ENCODE measurements at places on chromosomes 3 and 15. TPM values are rescaled to one million over a fixed set of nuclear protein-coding genes. Genes with fewer than 3 reads are reported as not detected.

Gene PPIP5K1
- total RNA-seq: 40.8 TPM

GRCh38 chr3:135860761-135861160 is 104.8 kb upstream of the PPP2R3A start:
- no peak overlapping the region for H3K4me3 ChIP-seq
- no peaks in the 10 kb centered on the region for H3K4me1 ChIP-seq
- H3K36me3 ChIP-seq: no peaks in the 10 kb centered on the region
- peaks cover 2% of the 10 kb centered on the region for H3K27me3 ChIP-seq
- DNase-seq: peak; percentile 78

GRCh38 chr3:18424213-18424728 is 868 bp downstream of the SATB1 start:
- H3K4me1 ChIP-seq: peaks cover 2% of the 10 kb centered on the region
- H3K27ac ChIP-seq: peak overlapping the region; percentile 27
- no peaks in the 10 kb centered on the region for H3K36me3 ChIP-seq
- DNase-seq: no peak

Gene TIMP4
- 9.8 TPM for total RNA-seq

DNA sequence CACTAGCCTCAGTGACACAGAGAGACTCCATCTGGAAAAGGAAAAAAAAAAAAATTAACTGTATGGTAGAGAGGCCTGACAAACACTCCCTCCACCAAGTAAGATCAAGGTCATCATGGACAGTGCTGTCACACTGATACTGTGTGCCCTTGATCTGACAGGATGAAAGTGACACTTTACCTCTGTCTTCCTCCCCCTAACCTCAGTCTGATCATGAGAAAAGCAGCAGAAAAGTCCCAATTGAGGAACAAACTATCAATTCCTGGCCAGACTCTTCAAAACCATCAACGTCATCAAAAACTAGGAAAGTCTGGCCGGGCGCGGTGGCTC is 26.7 kb downstream of the PGPEP1L start:
- DNase-seq: no peak
- no peaks in the 10 kb centered on the region for H3K27me3 ChIP-seq

- H3K27ac ChIP-seq: no peak overlapping the region
- peaks cover 3% of the 10 kb centered on the region for H3K4me1 ChIP-seq
- H3K4me3 ChIP-seq: no peak overlapping the region
- H3K36me3 ChIP-seq: no peaks in the 10 kb centered on the region
- H3K27me3 ChIP-seq: no peaks in the 10 kb centered on the region
Measured at GRCh38 chr15:60745469-60746061, 266.6 kb upstream of the ICE2 start.

Gene TRPC1
- total RNA-seq: 56.5 TPM

Gene RAB43
- 12.1 TPM for total RNA-seq

GRCh38 chr15:60854858-60855564 is 374.1 kb downstream of the RORA start:
- H3K36me3 ChIP-seq: no peaks in the 10 kb centered on the region
- H3K27ac ChIP-seq: no peak overlapping the region
- peaks cover 3% of the 10 kb centered on the region for H3K4me1 ChIP-seq
- H3K4me3 ChIP-seq: no peak overlapping the region
- H3K27me3 ChIP-seq: no peaks in the 10 kb centered on the region

Gene BDH1
- total RNA-seq: 0.51 TPM

DNA sequence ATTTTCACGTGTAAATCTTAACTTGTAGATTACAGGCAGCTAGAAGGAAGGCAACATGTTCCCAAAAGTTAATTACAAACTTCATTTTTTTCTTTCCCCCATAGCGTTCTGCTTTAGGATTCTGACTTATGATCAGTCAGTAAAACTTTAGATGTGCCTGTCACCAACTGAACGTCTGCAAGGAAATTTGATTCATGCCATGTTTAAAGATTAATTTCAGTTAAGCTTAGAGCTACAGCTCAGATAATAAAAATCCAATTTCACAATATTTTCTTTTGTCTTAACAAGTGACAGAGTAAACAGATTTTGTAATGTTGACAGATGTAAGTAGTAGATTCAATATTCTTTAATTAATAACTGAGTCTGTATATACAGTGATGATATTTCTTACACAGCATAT is 253.1 kb downstream of the NFKBIZ start:
- no peak for DNase-seq
- no peaks in the 10 kb centered on the region for H3K36me3 ChIP-seq
- H3K4me3 ChIP-seq: no peak overlapping the region
- no peaks in the 10 kb centered on the region for H3K4me1 ChIP-seq

DNA sequence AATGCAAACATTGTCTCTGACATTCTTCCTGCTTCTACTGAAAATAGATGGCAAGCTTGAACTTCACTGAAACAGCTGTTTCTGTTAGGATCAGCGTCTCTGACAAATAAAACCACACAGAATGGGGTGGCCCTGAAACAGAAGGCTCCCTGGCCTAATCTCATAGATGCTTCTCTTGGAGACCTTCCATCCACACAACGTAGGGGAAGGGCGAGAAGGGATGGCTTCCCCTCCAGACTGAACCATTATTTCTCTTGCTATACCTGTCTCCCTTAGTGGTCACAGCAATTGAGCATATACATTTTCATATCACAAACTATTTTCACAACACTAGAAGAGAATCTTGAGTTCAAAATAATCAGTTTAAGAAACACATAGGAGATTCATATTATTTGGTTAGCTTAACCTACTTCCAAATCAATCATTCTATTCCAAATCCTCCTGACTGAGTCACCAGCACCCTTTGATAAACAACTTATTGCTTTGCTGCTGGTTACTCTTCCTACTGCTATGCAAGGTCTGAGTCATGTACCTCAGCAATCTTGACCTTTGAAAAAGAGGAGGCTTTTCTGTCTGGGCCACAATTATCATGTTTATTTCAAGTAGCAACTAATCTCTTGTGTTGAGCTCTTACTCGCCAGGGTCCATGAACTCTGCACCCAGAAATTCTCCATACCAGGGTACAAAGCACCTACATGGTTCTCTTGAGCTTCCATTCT is 45.5 kb downstream of the CBLB start:
- peak overlapping the region; percentile 59 for H3K27ac ChIP-seq
- H3K4me1 ChIP-seq: peaks cover 13% of the 10 kb centered on the region
- peaks cover 2% of the 10 kb centered on the region for H3K36me3 ChIP-seq
- H3K27me3 ChIP-seq: no peaks in the 10 kb centered on the region
- no peak overlapping the region for H3K4me3 ChIP-seq
- peak; percentile 93 for DNase-seq

- no peak overlapping the region for H3K27ac ChIP-seq
- H3K4me3 ChIP-seq: no peak overlapping the region
- DNase-seq: no peak
- no peaks in the 10 kb centered on the region for H3K4me1 ChIP-seq
- no peaks in the 10 kb centered on the region for H3K36me3 ChIP-seq
Measured at GRCh38 chr3:178602856-178603255, 66.6 kb downstream of the KCNMB2 start.

- no peak overlapping the region for H3K27ac ChIP-seq
- no peak for DNase-seq
Measured at GRCh38 chr3:125589547-125590122, 5.7 kb downstream of the OSBPL11 start.

Gene NR1I2
- under 0.01 TPM for total RNA-seq

- H3K4me1 ChIP-seq: no peaks in the 10 kb centered on the region
- no peak overlapping the region for H3K4me3 ChIP-seq
- DNase-seq: no peak
- H3K27me3 ChIP-seq: no peaks in the 10 kb centered on the region
Measured at GRCh38 chr3:194654443-194654842, 17.5 kb downstream of the LSG1 start.

DNA sequence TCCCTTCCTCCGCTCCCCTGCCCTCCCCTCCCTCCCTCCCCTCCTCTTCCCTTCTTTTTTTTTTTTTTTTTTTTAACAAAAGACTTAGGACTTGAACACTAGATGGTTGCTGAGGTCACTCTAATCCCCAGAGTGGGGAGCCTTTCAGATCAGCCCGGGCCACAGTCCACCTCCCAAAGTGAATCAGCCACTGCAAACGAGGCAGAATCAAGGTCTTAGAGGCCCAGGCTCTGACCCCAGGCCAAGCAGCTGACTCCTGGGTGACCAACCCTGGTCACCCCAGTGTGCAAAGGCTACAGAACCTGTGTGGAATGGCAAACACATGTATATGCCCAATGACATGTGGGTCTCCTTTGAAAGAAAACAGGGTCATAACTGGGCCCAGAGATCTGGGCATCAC is 18.3 kb upstream of the EHD4 start:
- no peaks in the 10 kb centered on the region for H3K4me1 ChIP-seq
- DNase-seq: no peak
- no peak overlapping the region for H3K27ac ChIP-seq
- H3K27me3 ChIP-seq: peaks cover 3% of the 10 kb centered on the region
- no peaks in the 10 kb centered on the region for H3K36me3 ChIP-seq

Gene GADL1
- 2.6 TPM for total RNA-seq

Gene OXTR
- 3.6 TPM for total RNA-seq

Gene XCR1
- under 0.01 TPM for total RNA-seq

DNA sequence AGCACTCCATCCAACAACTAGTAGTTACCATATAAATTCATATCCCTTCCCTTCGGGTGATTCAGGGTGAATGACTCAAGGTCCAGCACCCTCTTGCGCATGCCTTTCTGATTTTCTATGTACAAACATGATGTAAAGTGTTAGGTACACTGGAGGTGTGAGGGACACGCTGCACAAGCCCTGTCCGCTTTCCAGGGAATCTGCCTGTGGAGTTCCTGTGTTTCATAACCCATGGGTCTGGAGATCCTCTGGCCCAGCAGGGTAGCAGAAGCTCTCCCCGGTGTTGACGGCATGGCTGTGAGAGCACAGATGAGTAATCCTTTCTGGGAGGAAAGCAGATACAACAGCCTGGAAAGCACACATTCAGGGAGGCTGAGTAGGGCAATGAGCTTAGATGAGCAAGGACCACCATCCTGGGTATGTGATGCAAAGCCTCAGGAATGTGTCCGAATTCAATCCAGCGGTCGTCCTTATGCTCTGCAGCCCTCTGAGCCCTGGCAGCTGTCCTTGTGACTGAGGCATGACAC is 142.9 kb upstream of the TP63 start:
- H3K4me3 ChIP-seq: no peak overlapping the region
- peak; percentile 72 for DNase-seq
- no peaks in the 10 kb centered on the region for H3K27me3 ChIP-seq
- H3K27ac ChIP-seq: no peak overlapping the region
- H3K4me1 ChIP-seq: no peaks in the 10 kb centered on the region

Gene MNS1
- total RNA-seq: 2.1 TPM

GRCh38 chr3:122727766-122728165 is 47.1 kb downstream of the PARP14 start:
- H3K27ac ChIP-seq: no peak overlapping the region
- no peaks in the 10 kb centered on the region for H3K27me3 ChIP-seq
- H3K36me3 ChIP-seq: peaks cover 2% of the 10 kb centered on the region
- H3K4me3 ChIP-seq: no peak overlapping the region

GRCh38 chr15:29270976-29271375 is 1.4 kb upstream of the NSMCE3 start:
- H3K4me1 ChIP-seq: no peaks in the 10 kb centered on the region
- H3K4me3 ChIP-seq: no peak overlapping the region
- H3K27me3 ChIP-seq: no peaks in the 10 kb centered on the region

DNA sequence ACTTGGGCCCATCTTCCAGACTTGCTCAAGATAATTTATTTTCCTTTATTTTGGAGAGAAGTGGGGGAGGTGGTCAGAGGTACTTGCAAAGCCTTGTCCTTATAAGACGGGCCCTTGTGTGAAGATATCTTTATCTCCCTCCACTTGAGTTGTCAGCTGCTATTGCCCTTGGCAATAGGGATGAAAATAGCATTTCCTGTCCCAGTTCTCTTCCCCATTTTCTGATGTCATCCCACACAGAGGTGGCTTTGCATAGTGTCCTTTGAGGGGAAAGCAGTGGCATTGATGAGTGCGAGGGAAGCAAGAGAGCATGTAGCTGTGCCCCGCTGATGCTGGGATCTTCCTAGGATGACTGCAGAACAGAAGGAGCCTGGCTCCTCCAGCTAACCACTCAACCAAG is 41.9 kb upstream of the TUBGCP5 start:
- no peaks in the 10 kb centered on the region for H3K27me3 ChIP-seq
- no peak for DNase-seq
- no peak overlapping the region for H3K27ac ChIP-seq
- no peaks in the 10 kb centered on the region for H3K36me3 ChIP-seq
- H3K4me3 ChIP-seq: no peak overlapping the region

Gene SENP8
- 2.6 TPM for total RNA-seq

Gene KLHL6
- total RNA-seq: not detected

DNA sequence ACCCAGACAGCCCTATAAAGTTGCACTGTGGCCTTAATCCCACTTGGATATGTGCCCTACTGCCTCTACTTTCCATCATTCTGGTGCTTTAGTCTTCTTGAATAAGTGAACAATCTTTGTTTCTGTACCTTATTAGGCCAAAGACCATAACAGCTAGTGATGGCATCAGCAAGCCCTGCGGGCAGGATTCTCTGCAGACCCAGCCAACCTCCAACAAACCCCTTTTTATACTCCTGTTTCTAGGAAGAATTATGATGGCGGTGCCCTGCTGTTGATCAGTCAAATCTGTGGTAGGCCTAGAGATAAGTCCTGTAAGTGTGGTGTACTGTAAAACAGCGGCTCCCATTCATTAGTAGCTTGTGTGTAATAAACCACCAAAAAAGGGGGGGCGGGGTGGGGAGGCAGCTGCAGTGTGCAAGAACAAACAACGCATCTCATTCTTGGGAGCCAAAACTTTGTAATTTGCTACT is 40.5 kb downstream of the SOX2 start:
- no peaks in the 10 kb centered on the region for H3K27me3 ChIP-seq
- H3K4me1 ChIP-seq: no peaks in the 10 kb centered on the region
- DNase-seq: peak; percentile 50
- H3K36me3 ChIP-seq: no peaks in the 10 kb centered on the region
- H3K27ac ChIP-seq: no peak overlapping the region
- no peak overlapping the region for H3K4me3 ChIP-seq

GRCh38 chr15:75347222-75348033 is 589 bp downstream of the NEIL1 start:
- H3K27me3 ChIP-seq: peaks cover 5% of the 10 kb centered on the region
- H3K4me1 ChIP-seq: no peaks in the 10 kb centered on the region
- DNase-seq: peak; percentile 34
- peak overlapping the region; percentile 71 for H3K4me3 ChIP-seq
- no peaks in the 10 kb centered on the region for H3K36me3 ChIP-seq

DNA sequence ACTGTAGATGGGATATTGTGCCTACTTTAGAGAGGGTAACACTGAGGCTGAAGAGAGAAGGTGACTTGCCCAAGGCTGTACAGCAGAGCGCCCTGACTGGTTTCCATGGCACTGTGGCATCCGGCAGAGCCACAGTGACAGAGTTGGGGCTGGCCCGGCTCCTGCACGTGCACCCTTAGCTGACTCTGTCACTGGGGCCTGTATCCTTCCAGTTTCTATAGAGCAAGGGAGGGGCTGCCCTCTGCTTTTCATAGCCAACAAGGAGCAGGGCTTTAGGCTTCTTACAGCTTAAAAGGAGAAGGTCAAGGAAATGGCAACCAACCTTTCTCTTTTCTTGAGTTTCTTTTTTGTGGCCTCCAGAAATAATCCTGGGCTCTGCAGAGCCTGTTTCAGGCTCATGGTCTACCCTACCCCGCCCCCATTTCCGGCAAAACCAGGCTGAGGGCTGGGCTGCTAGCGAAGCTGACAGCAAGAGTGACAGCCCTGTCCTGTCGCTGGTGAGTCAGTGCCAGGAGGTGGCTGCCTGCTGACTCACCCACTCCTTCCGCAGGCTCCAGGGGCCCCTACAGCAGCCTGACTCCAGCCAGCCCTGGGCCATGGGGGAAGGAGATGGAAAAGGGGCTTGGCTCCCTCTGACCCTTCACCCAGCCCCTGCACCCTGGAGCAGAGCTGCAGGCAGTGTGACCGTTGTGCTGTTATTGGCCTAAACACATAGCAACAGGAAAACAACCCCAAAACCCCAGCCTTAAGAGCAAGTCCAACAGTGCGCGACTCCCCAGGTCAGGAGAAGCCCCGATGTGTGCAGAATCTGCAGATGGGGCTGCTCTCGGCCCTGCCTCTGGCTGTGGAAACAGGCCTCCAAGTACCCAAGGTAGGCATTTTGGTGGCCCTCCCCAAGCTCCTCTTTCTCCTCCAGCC is 29.8 kb downstream of the SLC6A6 start:
- H3K4me1 ChIP-seq: peaks cover 26% of the 10 kb centered on the region
- H3K36me3 ChIP-seq: no peaks in the 10 kb centered on the region
- peak; percentile 84 for DNase-seq
- no peak overlapping the region for H3K4me3 ChIP-seq
